ENCODE measurements at places on chromosomes 3 and 15.

- DNase-seq: no peak
Observed at GRCh38 chr3:8757551-8758518, 11.6 kb downstream of the OXTR start.

- no peak for DNase-seq
Observed at GRCh38 chr15:70575231-70576226, 187.8 kb downstream of the UACA start.

GRCh38 chr15:79412429-79412828 is 19.7 kb upstream of the MINAR1 start:
- no peak for DNase-seq

GRCh38 chr15:33547876-33548275 is 237.1 kb downstream of the RYR3 start:
- no peak for DNase-seq

GRCh38 chr15:51647128-51647562 is 24.6 kb upstream of the DMXL2 start:
- DNase-seq: no peak

GRCh38 chr3:83218383-83219200 is 1457.1 kb upstream of the GBE1 start:
- DNase-seq: no peak

DNA sequence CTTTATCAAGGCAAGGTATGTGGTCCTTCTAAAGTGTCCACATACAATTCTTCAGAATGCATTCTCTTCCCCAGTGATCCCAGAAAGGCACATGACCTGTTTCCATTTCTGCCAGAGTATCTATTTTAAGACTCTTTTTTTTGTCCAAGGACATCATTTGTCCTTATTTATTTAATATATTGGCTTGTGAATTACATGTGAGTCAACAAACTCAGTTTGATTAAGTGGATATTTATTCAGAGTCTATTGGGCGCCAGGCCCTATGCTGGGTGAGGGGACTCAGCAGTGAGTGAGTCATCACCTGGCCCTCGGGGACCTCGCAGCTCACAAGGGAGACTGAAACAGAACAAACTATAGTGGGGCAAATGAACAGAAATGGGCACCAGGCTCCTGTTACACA is 136.8 kb downstream of the SNRK start:
- DNase-seq: no peak

DNA sequence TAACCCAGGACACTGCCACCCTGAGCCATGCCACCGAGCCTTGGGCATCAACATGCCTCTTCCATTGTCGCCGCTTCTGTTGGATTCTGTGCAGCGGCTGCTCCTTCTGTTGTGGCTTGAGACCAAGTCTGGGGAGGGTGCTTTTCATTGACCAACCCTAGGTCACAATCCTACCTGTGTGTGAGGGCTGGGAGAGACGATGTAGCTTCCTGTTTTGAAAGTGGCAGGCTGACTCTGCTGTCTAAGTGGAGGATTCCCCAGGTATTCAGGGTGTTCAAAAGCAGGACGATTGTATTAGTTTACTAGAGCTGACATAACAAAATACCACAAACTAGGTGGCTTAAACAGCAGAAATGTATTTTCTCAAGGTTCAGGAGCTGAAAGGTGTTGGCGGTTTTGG is 13.0 kb upstream of the ACAP2 start:
- DNase-seq: no peak

DNA sequence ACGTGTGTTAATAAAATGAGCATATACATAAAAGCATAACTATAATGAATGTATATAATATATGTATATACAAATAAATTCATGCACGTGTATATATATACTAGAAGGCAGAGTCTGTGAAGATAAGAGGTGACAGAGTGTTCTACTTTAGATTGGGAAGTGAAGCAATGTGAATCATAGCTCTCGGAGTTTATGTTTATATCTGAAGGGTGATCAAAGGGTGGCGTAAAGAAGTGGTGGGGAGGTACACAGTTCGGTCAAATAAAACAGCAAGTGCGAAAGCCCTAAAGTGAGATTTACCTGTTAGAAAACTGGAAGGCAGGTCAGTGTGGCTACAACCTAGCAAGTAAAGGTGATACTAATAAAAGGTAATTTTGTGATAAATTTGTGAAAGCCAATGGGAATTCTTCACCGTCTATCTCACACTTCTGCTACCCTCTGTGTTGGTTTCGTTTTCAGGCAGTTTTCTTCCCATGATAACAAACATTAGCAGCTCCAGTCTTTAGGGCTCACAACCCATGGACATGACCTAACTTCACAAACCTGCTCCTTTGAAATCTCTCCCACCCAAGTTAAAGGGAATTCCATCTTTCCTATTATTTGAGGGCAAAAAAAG is 46.7 kb upstream of the BCHE start:
- no peak for DNase-seq

DNA sequence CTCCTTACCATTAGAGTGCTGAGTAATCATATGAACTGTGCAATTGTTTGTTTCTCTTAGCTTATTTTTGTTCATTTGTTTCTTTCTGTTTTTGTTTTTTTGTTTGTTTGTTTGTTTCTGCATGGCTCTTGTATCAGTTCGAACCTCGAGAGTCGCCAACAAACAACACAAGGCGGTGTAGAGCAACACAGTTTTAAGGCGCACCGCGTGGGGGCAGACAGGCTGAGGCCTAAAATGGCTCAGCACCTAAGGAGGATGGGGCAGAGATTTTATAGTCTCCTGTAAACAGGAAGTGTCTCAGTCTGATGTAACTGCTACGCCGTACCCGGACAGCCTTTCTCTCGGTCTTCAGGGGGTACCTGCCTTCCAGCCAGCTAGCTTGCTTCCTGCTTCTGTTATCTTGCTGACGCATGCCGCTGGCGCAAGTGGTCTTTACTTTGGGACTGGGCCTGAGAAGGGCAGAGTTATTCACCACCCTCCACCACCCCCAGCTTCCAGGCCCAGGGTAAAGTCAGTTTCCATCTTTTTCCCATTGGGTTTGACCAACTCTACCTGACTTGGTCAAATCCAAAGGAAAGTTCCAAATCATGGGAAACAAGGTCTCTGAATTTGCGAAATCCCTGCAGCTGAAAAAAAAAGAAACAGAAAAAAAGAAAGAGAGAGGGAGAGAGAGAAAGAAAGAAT is 25.8 kb upstream of the MFGE8 start:
- DNase-seq: no peak

- no peak for DNase-seq
Observed at GRCh38 chr15:94056314-94056713, 175.0 kb upstream of the MCTP2 start.

DNA sequence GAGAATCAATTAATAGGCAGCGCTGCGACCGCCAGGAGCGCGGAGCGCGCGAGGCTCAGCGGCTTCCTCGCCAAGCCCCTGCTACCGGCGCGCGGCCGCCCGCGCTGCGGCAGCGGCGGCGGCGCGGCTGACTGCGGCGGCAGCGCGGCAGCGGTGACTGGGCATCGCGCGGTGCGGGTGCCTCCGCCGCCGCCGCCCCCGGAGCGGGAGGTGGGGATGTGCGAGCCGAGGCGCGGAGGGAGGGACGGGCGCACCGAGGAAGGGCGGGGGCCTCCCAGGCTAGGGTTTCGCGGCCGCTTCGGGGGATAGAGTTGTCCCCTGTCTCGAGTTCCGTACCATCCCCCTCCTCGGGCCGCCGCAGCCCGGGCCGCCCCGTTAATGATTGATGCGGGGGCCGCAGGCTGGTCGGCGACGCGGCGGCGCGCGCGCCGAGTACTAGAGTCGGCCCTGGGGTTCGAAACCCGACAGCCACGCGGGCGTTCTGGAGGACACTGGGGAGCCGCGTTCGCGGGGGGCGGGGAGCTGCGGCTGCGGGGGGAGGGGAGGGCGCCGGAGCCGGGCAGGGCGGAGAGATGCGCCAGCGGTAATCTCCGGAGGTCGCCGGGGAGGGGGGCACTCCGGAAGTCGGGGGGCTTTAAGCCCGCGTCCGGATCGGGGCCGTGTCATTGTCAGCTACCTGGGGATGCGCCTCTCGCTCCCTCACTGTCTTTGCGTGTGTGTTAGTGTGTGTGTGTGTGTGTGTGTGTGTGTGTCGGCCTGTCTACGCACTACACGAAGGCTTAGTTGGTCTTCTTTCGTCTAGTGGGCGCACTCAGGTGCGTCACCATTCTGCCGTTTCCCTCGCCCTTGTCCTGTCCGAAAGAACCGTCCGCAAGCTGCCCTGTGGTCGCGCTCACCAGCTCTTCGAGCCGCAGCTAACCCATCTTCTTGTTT is at the start of gene PAQR9:
PAQR9 (minus strand) TSS at position 159 of the 933 bp plus-strand sequence. CDS start 338 bp downstream, outside the sequence.
- no peak for DNase-seq

DNA sequence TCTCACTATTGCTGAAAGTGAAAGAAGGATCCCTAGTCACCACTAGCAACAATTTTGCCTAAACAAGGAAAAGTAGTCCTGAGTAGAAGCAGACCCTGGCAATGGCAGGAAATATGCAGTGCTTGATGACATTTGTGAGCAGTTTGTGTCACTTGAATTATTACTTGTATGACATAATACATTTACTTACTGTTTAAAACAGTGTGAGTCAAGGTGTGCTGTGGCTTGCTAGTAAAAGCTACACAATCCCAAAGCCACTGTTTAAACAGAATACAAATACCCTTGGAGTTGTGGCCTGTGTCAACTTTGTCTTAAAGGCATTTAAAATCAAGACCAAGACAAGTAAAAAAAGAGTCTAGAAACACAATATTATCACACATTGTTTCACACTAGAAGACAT is 775.4 kb downstream of the ROBO1 start:
- DNase-seq: no peak

DNA sequence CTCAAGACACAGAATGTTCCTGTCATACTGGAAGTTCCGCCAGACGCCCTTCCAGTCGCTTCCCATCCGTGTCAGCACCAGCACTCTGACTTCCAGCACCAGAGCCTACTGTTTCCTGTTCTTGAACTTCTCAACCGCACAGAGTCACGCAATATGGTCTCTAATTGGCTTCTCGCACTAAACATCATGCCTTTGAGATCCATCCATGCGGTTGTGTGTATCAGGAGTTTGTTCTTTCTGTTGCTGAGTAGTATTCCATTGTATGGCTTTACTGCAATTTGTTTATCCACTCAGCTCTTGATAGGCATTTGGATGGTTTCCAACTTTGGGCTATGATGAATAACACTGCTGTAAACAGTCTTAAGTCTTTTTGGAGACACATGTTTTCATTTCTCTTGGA is 112.1 kb downstream of the LRRK1 start:
- no peak for DNase-seq

DNA sequence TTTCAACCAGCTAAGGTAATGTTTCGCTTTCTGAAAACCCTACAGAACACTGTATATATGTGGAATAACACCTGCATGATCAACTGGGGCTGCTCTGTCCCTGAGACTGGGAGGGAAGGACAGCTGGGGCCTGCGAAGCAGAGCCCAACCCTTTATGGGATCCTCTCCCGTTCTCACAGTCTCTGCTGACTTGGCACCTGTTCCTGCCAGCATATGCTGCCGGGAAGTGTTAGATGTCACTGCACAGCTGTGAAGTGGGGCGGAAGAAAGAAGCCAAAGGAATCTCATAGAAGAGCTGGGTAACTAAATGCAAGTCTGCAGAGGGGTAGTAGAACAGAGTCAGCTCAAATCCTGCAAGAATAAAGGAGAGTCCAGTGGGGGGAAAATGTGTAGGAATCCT is 29.6 kb downstream of the LRRC3B start:
- DNase-seq: no peak

- no peak for DNase-seq
Observed at GRCh38 chr3:52145736-52146110, 8.5 kb downstream of the POC1A start.

GRCh38 chr3:89221924-89222323 is 114.5 kb downstream of the EPHA3 start:
- no peak for DNase-seq

DNA sequence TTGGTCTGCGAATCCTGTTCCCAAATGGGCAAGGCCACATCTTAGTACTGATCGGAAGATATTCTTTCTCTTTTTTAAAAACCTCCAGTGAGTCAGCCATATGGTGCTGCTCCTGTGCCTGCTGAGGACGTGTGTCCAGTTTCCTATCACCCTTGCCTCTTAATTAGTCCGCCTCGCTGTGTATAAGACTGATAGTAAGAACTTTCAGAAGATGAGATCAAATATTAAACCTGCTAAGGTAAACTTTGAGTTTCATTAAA is 612 bp downstream of the UBA5 start:
- DNase-seq: no peak

All from activated CD4-positive, alpha-beta T cell treated with anti-CD3 and anti-CD28 coated beads, Interleukin-2, amount 50 U/mL, for 1 hour (primary cell).